Left cardiac atrium (tissue), 4 donors: ENCODE measurements at places on chromosomes 16 and 17. TPM values are rescaled to one million over a fixed set of nuclear protein-coding genes. Genes with fewer than 3 reads are reported as not detected.

Gene TRPV3
- total RNA-seq, result 1.2 TPM

Gene ADAD2
- 0.59 TPM for total RNA-seq

Gene USB1
- total RNA-seq, result 37.7 TPM

Gene KRTAP4-9
- not detected for total RNA-seq

Gene CDH3
- 0.32 TPM for total RNA-seq

Gene CACNG3
- total RNA-seq, result not detected

Gene NF1
- total RNA-seq, result 53.5 TPM

Gene VASN
- 20.0 TPM for total RNA-seq

Gene PRR15L
- 0.47 TPM for total RNA-seq

DNA sequence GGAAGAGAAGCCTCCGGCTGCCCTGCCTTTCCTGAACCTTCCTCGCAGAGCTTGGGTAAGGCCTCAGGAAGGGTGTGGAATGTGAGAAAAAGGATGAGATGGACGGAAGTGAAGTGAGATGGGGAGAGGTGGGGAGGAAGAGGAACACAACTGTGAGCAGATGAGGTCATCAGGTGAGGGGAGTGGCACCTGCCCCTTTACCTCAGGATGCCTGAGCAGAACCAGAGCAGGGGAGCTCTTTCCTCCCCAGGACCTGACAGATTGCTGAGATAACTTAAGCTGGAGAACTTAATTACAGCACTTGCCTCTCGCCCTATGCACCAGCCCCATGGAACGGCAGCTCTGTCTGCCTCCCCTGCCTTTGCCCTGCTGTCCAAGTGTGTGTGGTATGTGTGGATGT lies 29.8 kb downstream of the TMEM132E start:
- DNase-seq, result no peak

DNA sequence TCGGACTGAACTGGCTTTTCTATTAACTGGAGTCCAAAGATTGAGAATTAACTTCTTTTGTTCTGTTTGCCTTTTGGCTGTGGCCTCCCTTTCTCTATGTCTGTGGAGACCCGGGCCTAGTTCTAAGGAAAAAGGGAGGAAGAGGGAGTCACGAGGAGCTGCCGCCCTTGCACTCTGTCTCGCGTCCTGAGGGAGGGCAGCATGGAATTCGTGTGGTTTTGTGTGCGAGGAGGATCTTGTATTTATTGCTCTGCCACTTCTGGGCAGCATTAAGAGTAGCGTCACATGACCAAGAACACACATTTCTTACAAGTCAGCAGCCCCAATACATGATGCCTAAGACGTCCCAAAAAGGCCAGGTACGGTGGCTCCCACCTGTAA lies 23.6 kb downstream of the METTL22 start:
- DNase-seq, result no peak

- DNase-seq, result no peak
Measured at GRCh38 chr16:78128913-78129312, 29.5 kb downstream of the WWOX start.

- no peak for DNase-seq
Measured at GRCh38 chr17:3990386-3991127, 26.3 kb upstream of the ATP2A3 start.

DNA sequence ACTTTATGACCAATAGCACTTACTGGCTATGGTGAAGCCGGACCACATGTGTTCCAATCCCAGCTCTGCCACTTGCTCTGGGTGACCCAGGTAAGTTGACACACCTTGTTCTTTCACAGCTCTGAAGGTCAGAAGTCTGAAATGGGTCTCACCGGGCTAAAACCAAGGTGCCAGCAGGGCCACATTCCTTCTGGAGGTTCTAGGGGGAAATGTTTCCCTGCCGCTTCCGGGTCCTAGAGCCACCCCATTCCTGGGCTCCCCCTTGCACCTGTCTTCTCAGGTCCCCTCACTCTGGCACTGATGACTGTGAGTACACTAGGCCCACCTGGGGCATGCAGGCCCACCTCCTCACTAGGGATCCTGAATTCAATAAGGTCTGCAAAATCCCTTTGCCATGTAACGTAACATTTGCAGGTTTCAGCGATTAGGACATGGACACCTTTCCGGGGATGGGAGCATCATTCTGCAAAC lies 11.4 kb downstream of the USP7 start:
- DNase-seq, result no peak

DNA sequence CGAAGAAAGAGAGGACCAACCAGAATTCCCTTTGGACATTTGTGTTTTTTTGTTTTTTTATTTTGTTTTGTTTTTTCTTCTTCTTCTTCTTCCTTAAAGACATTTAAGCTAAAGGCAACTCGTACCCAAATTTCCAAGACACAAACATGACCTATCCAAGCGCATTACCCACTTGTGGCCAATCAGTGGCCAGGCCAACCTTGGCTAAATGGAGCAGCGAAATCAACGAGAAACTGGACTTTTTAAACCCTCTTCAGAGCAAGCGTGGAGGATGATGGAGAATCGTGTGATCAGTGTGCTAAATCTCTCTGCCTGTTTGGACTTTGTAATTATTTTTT lies 3.6 kb downstream of the SOX9 start:
- DNase-seq, result no peak

- DNase-seq, result no peak
Measured at GRCh38 chr17:8563981-8564602, 66.4 kb downstream of the MYH10 start.

DNA sequence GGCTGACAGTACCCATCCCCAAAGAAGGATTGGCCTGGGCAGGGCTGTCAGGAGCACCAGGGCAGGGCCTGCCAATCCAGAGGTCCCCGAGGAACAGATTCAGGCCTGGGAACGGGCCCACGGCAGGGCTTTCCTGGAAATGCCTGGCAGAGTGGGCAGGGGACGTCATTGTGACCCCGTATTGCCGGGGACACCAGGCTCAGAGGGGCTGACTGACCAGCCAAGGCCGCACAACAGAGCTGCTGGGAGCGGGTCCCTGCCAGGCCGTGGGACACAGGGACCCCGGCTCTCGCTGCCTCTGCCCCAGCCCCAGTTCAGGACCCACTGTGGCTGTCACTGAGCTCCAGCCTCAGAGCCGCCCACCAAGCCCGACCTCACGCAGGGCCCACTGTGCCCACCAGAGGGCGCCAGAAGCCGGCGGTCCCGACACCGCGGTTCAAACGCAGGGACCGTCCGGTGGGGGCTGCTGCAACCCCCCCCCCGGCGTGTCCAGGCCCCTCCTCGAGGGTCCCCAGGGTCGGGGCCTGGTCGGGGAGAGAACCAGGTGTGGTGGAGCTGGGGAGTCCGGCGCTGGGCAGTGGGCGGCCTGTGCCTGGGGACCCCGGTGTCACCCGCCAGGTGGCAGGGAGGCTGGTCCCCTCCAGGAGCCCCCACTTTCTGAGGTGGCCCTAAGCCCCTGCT lies 15.2 kb upstream of the SSTR5 start:
- DNase-seq, result no peak

GRCh38 chr17:68324114-68324513 lies 32.8 kb downstream of the ARSG start:
- DNase-seq, result no peak

DNA sequence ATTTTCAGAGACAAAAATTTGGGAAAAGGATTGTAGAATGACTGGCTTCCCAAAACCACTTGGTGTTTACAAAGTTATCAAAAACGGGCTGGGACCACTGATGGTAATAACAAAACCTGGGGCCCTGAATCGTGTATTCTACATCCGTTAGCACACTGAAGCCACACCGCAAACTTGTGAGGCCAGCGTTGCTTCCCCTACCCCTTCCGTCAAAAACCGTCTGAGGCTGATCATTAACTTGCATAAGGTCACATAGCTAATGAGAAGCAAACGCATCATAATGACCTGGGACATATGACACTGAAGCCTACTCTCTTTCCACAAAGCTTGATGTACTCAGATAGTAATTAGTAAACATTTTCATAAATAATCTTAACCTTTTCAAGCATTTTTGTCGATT lies 704.3 kb downstream of the MAF start:
- DNase-seq, result no peak

DNA sequence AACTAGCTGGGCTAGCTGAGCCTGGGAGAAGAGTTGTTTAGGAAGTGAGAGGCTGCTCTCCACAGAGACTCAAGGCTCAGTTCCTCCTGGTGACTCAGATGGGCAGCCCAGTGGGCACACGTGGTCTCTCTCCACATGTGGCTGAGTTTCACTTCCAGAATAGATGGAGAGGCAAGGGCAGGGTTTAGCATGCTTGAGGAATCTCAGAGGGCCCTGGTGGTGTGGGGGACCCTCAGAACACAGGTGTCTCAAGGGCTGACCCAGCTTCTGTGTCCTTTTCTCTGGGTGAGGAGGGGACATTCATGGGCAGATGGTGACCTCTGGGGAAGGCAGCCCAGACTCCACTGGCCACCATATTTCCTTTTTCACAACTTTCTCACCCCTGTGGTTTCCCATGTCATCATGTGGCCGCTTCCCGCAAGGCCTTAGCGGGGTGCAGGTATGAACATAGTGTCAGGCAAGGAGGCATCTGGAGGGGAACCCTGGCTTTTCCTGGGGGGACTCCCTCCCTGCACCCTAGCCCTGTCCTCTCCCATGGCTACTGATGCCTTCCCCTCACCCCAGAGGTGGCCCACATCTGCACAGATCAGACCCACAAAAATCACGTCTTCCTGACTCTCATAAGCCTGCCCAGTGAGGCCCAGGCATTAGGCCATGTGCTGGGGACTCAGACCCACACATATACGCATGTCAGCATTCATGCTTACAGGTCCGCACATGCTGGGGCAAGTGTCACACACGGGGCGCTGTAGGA lies 3.3 kb downstream of the GRN start:
- DNase-seq, result no peak

DNA sequence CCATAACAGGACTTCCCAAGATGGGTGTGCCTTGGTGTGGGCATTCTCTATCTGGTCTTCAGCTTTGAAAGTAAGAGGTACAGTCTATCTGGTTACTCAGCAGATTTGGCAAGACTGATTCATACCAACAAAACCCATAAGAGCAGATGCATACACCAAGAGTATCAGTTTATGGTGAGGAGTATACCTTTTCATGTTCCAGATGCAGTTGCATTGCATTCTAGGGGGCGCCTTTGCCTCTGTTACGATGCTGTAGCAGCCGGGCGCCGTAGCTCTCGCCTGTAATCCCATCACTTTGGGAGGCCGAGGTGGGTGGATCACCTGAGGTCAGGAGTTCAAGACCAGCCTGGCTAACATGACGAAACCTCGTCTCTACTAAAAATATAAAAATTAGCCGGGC lies 31.1 kb upstream of the CARMIL2 start:
- DNase-seq, result no peak

DNA sequence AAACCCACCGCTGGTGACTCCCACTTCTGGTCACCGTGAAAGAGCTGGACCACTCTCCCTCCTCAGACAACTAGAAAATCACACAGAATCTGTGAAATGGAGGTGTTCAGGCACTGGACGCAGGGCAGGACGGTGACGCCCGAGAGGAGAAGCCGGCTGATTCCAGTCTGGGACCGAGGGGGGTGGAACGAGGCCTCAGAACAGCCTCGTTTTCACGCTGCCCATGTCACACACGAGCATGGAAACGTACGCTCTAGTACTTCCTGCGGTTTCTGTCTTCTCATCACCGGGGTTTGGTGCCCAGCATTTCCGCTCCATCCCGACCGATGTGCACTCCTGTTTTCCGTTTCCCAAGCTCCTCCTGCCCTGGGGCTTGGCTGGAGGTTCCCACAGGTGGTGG lies 101.8 kb upstream of the METRNL start:
- DNase-seq, result no peak
